ENCODE measurements at places on chromosomes 7 and 10.

- DNase-seq: peak; percentile 65
Observed at GRCh38 chr10:30502266-30503060, 68.5 kb downstream of the MAP3K8 start.

DNA sequence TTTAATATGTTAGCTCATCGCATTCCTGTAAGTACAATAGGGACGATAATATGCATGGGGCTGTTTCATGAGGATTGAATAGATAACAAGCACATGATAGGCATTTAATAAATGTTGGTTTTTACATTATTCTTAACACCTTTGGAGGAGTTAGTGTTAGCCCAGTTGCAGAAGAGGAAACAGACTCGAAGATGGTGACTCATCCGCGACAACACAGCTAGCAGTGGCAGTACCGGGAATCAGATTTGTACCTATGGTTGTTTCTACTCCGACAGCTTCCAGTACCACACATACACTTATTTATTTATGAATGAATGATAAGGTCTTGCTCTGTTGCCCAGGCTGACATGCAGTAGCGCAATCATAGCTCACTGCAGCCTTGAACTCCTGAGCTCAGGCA is 2.9 kb downstream of the LRMDA start:
- DNase-seq: no peak

GRCh38 chr7:34425194-34425593 is 232.8 kb upstream of the NPSR1 start:
- DNase-seq: no peak

GRCh38 chr7:158324397-158325360 is 262.9 kb downstream of the PTPRN2 start:
- no peak for DNase-seq

GRCh38 chr7:158570449-158571170 is 17.0 kb downstream of the PTPRN2 start:
- DNase-seq: no peak

DNA sequence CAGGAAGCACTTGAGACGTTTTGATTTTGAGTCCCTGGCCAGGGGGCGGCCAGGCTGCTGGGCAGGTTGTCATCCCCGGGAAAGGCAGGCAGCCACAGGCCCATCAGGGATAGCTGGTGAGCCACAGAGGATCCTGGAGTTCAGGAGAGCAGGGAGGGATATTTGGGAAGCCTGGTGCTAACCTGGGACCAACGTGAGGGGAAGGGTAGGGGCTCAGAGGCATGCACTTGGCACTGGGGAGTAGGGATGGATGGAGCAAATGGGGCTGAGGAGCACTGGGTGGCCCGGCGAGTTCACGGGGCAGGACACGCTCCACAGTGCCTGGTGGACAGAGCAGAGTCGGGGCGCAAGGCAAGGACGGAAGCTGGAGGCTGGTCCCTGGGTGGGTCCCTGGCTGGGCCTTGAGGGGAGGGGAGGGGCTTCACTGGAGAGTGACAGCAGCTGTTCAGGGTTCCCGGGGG is 30.2 kb downstream of the LRRC27 start:
- DNase-seq: no peak

- no peak for DNase-seq
Observed at GRCh38 chr10:35722636-35723035, 80.5 kb upstream of the FZD8 start.

DNA sequence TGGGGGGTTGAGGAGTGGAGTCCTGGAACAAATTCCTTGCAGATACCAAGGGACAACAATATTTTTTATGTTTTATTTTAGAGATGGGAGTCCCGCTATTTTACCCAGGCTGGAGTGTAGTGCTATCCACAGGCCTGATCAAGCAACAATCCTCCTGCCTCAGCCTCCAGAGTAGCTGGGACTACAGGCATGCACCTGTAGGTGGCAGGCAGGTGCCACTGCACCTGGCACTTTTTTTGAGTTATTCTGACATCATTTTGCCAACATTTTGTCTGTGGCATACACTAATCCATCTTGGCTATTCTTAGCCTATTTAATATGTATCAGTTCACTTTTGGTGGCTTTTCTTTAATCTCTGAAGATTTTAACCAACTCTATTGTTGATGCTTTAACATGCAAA is 317.8 kb upstream of the MTPN start:
- DNase-seq: no peak

- DNase-seq: peak; percentile 36
Observed at GRCh38 chr7:43394441-43395130, 188.3 kb upstream of the STK17A start.

GRCh38 chr10:131947631-131948347 is 33.9 kb downstream of the BNIP3 start:
- DNase-seq: peak; percentile 93

GRCh38 chr10:117186832-117187615 is 10.3 kb upstream of the KCNK18 start:
- DNase-seq: peak; percentile 19

GRCh38 chr7:2939193-2939885 is 95.2 kb upstream of the GNA12 start:
- peak; percentile 30 for DNase-seq

GRCh38 chr7:29408841-29409243 is 154.8 kb upstream of the PRR15 start:
- peak; percentile 84 for DNase-seq

Data from EH (cell line).